NCI-H2029 treated with DMSO at 0.1 percent for 48 hours (cell line): ENCODE measurements at places on chromosomes 1 and 21.

DNA sequence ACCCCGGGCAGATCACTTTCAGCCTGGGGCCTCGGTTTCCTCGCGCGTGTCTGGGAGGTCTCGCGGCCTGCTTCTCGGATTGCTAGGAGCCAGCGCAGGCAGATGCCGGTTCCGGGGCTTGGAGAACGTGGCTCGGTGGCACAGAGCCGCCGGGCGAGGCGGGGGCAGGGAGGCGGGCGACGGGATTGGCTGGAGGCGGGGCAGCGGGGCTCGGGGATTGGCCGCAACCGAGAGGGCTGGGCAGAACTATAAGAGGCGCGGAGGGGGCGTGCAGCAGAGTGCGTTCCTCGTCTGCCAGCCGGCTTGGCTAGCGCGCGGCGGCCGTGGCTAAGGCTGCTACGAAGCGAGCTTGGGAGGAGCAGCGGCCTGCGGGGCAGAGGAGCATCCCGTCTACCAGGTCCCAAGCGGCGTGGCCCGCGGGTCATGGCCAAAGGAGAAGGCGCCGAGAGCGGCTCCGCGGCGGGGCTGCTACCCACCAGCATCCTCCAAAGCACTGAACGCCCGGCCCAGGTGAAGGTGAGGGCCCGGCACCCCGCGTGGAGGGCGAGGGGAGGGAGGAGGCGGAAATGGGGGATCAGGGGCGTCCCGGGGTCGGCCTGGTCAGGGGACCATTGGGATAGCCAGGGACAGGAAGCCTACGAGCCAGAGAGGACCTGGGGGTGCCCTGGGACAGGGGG, at the start of gene MFSD2A:
TSS of gene MFSD2A (plus strand) at position 276 of the 677 bp plus-strand sequence. CDS start at position 424, 148 bp downstream.
- peak; percentile 100 for DNase-seq

- no peak for DNase-seq
Observed at GRCh38 chr1:40895601-40896000, 33.4 kb upstream of the CITED4 start.

DNA sequence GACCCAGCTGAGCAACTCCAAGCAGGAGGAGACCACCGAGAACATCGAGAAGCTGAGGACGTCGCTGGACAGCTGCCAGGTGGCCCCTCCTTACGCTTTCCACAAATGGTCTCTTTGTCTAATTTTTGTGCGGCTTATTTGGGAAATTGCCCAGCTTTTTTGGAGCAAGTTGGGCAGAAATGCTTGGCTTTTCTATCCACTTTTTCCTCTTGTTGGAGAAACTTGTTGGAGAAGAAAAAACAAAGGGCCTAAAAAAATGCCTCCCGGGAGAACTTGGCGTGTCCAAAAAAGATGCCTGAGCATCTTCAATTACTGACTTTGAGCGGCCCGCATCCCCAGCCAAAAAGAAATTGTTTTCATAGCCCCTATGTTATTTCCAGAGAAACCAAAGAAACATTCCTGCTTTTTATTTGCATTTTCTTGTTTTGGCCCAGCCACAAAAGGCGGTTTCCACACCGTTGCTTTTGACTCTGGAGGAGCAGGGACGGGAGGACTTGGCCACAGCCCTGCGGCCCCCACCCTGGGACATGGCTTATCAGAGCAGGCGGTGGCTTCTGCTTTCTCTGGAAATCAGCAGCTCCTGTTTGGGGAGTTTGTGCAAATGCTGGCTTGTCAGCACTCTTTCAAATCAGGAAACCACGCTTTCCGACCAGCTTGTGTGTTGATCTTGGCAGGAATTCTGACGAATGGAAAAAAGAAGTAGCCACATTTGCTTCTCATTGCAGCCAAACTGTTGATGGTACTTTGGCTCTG, 81.2 kb upstream of the EFHD2 start:
- DNase-seq: no peak

GRCh38 chr1:184637664-184638240, 116.9 kb downstream of the EDEM3 start:
- DNase-seq: no peak

DNA sequence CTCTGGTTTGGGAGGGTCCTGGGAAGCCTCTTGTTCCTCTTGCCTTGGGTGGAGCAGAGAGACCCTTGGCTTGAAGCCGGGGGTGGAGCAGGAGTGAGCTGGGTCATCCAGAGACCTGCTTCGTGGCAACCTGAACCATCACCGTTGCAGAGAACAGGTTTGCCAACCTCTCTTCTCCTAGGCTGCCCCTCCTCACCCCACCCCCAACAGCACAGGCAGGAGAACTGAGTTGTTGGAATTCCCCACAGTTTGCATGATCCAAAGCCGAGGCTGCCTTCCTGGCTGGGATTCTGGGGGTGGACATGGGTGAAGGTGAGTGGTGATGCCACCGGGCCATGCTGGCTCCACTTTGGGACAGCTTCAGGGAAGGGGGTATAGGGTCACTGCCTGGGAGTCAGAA, 2.2 kb downstream of the WNT4 start:
- no peak for DNase-seq

DNA sequence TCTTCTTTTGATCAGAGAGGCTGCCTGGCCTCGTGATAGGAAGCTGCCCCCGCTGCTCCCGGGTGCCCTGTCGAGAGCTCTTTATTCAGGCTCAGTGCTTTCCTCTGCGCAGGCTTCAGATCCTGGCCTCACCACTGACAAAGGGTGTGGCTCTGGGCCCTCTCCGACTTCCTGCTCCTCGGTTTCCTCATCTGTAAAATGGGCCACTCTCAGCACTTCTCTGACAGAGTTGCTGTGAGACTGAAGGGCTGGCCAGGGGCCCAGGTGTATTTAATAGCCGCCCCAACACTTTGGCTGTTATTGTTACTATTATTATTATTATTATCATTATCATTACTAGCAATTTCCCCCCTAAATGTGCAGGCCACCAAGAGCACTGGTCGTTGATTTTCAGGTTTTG, 61.0 kb upstream of the EFHD2 start:
- no peak for DNase-seq

DNA sequence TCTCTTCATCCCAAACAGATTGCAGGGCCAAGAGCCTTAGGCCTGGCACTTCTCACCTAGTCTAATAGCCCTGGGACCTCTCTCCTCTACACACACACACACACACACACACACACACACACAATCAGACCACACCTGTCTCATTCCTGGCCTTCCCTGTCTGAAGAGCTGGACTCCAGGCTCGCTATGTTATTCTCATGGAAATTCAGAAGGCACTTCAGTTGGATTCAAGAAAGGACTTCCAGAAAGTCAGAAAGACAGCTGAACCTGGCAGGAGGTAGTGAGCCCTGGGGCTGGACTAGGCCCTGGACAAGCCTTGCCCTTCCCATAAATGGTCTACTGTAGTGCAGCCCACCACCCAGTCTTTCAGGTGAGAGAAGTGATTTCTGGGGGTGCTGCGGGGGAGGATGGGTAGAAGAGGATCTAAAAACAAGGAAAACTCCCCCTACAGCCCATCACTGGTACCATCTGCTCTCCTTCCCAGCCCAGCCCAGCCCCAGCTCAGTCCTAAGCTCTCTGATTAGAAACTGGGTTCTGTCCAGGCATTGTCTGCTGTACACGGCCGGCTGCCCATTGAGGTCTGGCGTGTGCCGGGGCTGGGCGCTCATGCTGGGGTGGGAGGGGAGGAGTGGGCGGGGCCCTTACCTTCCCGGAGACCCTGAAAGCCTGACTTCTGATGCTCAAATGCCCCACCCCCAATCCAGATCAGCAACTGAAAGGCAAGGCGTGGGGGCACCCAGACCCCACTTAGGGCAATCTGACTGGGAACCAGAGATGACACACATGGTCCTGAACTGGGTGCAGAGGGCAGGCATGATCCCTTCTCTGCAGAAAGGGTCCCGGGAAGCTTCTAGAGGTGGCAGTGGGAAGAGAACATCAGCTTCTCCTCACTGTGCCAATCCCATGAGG, 2.5 kb downstream of the KIF21B start:
- DNase-seq: no peak

- peak; percentile 8 for DNase-seq
Observed at GRCh38 chr1:17377325-17377953, 5.4 kb downstream of the PADI6 start.
